Osteoblast (primary cell): ENCODE measurements at places on chromosomes 6 and 20. TPM values are rescaled to one million over a fixed set of nuclear protein-coding genes. Genes with fewer than 3 reads are reported as not detected.

DNA sequence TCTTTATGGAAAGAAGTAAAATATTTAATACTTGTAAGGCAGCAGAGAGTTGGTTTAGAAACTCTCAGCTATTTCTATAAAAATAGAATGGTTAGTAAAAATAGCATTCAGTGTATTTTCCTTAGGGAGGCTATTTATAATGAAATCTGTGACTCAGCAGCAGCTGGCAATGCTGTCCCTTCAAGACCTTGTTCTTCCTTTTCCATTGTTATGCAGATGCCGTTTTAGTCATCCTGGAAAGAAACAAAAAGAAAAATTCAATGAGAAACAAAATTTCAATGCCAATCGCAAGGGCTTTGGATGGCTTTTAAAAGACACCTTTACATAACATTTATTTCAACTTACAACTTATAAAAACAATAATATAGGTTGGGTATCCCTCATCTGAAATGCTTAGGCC is 17.5 kb downstream of the MPC1 start:
- peak; percentile 84 for DNase-seq

CEP250 gene
- 23.3 and 23.5 TPM in 2 replicates for total RNA-seq

CD109 gene
- total RNA-seq, result 85.5 and 93.4 TPM in 2 replicates

PREP gene
- 15.0 and 17.7 TPM in 2 replicates for total RNA-seq

DNA sequence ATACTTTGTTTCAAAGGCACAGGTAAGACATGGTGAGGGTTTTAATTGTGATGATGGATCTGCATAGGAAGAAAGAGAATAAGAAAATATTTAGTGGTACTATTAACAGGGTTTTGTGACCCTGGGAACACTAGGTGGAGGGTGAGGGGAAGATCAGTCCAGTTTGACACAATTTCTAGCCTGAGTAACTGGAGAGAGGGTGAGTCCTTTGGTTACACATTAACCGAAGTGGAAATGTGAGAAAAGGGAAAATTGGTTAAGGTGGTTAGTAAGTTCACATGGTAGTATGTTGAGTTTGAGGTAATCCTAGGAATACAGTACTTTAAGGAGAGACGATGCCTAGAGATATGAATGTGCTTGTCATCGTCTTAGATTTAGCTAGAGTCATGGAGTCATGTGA is 54.8 kb upstream of the POU3F2 start:
- no peak for DNase-seq

GRCh38 chr6:167232356-167232755 is 58.8 kb upstream of the UNC93A start:
- no peak for DNase-seq

- DNase-seq, result no peak
Measured at GRCh38 chr6:21024616-21025015, 490.4 kb downstream of the CDKAL1 start.

PLN gene
- 0.36 and 0.59 TPM in 2 replicates for total RNA-seq

GRCh38 chr20:37850724-37851355 is 52.1 kb upstream of the VSTM2L start:
- no peak for DNase-seq

- no peak for DNase-seq
Measured at GRCh38 chr6:141874930-141875602, 257.7 kb upstream of the GJE1 start.

DNA sequence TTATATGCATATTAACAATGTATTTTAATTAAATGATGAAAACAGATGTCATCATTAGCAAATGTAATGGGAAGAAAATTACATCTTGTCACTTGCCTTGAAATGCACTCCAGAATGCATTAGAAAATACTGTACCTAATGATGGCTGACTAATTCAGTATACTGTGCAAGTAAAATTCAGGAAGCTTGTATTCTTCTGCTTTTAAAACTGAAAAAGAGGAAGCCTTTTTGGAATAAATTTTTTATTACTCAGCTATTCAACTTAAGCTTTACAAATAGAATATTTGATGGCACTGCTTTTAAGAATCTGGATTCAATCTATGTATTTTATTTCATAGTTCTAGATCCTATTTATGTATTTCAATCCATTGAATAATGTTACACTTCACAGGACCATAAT is 195.5 kb downstream of the RIMS1 start:
- DNase-seq, result no peak

- peak; percentile 43 for DNase-seq
Measured at GRCh38 chr6:25100288-25100687, 164.5 kb upstream of the RIPOR2 start.

- no peak for DNase-seq
Measured at GRCh38 chr6:1463751-1464426, 74.5 kb downstream of the FOXF2 start.

DNA sequence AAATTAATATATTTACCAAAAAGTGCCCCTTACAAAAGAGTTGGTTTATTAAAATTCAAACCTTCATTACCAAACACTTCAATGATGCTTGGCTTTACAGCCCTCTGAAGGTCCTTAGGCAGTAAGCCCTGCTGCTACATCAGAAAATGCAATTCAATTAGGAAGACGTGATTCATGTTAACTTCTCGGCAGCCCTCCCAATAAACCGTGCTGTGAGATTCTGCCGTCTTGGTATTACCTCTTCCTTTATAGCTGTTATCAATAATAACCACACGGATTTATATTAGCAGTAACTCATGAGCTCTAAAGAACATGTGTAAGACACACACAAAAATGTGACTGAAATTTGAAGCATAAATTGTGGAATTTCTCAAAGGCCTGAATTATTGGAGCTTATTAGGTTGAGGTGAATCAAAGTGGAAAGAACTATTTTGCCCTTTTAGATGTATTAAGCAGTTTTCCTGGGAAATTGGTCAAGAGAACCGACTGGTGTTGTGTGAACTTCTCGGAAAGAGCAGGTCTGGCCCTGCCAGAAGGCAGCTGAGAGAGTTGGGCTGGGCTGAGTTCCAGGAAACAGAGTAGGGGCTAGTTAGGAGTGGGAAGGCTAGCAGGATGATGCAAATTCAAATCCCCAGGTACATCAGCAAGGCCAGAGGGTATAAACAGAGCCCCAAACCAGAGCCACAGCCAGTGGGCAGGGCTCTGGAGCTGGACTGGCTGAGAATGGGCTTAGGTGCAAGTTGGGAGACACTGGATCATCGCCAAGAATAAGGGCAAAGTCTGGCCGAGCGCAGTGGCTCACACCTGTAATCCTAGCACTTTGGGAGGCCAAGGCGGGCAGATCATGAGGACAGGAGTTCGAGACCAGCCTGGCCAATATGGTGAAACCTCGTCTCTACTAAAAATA is 33.1 kb downstream of the FGD2 start:
- DNase-seq, result no peak

SLC26A8 gene
- total RNA-seq, result under 0.01 TPM in 1 of 2 replicates, not detected in the other

MOG gene
- total RNA-seq, result not detected in 2 replicates

GRCh38 chr6:90350689-90351554 is 54.3 kb upstream of the BACH2 start:
- DNase-seq, result no peak

MYL9 gene
- 135 and 141 TPM in 2 replicates for total RNA-seq

DNA sequence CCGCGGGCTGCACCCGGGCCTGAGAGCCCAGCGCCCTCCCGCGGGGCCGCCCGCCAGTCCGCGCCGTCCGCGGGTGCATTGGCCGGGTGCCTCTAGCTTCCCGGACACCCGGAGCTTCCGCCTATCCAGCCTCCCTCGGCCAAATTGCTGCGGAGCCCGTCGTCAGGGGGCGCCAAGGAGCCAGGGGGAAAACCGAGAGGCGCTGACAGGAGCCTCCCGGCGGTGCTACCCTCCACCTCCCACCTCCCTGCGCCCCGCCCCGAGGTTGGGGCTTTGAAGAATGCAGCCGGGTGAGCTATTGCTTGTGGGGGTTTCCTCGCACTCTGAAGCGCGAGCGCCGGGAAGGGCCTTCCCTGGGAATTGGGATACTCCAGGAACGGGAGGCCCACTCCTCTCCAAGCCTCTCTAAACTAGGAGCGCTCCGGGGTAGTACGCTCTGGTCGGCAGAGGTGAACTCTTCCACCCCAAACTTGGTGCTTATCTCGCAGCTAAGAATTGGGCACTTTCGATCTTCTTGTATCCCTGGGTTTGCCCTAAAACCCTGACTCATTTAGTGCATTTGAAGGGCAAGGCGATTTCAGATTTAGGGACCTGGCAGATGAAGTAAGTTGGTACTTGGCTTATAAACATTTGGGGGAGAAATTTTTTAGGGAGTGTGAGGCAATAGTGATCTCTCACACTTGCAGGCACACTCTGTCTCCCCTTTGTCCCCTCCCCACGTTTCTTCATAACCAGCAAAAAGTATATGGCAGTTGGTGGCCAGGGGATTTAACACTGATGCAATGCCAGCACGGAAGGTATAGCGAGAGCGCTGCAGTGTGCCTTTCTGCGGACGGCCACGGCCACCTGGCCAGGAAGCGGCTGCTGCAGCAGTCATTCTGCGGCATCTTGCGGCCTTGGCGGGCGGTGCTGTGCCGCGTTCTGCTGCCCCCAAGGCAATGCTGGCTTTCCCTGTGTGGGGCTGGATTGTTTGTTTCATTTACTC is 556 bp downstream of the BEND6 start:
- DNase-seq, result peak; percentile 95

TFAP2C gene
- under 0.01 TPM in 1 of 2 replicates, not detected in the other for total RNA-seq
